ENCODE measurements at places on chromosomes 3 and 15.

DNA sequence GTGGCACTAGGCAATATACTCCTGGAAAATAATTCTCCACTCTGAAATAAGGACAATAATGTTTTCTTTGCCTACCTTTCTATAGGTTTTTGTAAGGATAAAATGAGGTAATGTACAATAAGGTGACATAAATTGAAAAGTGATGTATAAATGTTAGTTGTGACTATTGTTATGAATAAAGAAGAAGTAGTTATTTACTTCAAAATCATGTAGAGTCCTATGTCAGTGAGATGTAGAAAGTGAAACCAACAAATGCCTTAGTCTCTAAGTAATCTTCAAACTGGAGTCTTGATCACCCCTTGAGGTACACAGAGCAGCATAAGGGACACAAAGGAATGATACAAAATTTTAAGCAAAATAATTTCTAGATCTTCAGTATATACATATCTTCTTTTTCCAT, 60.3 kb upstream of the TP63 start:
- DNase-seq, result no peak

GRCh38 chr15:51681303-51681963, at the start of gene SCG3:
Gene SCG3 (plus strand): TSS chr15:51681503. CDS start chr15:51681756, 253 bp downstream.
- peak; percentile 15 for DNase-seq

- no peak for DNase-seq
Observed at GRCh38 chr15:69016021-69016595, 1.6 kb downstream of the NOX5 start.

GRCh38 chr3:72348357-72348756, 499.9 kb downstream of the SHQ1 start:
- no peak for DNase-seq

DNA sequence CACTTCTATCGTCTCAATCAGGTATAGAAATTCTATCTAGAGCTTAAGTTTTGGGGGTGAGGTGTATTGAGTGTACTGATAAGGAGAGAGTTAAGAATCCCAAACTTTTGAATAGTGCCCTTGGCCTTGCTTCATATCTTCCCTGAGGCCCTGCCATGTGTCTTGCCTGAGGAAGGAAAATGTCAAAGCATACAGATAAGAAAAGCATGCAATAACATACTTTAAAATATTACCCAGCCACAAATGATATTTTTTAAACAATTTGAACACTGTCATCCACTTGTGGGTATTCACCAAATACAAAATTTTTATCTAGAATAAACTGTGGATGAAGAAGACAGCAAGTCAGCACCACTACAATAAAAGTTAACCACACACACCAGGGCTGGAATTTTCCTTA, 631.0 kb upstream of the ALCAM start:
- no peak for DNase-seq

- no peak for DNase-seq
Observed at GRCh38 chr15:63947228-63947627, 99.1 kb downstream of the DAPK2 start.

GRCh38 chr3:127552038-127552437, 38.5 kb downstream of the TPRA1 start:
- DNase-seq, result no peak

GRCh38 chr3:77513542-77513941, 473.6 kb downstream of the ROBO2 start:
- no peak for DNase-seq

- no peak for DNase-seq
Observed at GRCh38 chr15:31376511-31376910, 49.9 kb downstream of the KLF13 start.

DNA sequence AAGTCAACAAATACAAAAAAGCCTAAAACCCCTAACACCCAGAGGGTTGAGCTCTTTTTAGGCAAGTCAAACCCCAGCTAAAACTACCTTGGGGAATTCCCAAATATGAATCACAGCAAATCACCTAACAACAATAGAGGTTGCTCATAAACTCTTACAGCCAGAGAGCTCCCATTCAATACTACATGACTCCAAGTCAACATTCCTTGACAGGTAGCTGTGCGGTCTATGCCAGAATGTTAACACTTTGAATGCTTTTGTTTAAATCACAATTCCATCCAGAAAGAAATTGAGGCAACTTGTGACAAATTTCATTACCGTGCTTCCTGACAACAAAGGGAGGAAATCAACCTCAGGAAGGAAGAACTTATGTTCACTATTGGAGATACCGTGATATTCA, 7.5 kb upstream of the UACA start:
- DNase-seq, result no peak
